ENCODE measurements at places on chromosomes 2 and 18.

DNA sequence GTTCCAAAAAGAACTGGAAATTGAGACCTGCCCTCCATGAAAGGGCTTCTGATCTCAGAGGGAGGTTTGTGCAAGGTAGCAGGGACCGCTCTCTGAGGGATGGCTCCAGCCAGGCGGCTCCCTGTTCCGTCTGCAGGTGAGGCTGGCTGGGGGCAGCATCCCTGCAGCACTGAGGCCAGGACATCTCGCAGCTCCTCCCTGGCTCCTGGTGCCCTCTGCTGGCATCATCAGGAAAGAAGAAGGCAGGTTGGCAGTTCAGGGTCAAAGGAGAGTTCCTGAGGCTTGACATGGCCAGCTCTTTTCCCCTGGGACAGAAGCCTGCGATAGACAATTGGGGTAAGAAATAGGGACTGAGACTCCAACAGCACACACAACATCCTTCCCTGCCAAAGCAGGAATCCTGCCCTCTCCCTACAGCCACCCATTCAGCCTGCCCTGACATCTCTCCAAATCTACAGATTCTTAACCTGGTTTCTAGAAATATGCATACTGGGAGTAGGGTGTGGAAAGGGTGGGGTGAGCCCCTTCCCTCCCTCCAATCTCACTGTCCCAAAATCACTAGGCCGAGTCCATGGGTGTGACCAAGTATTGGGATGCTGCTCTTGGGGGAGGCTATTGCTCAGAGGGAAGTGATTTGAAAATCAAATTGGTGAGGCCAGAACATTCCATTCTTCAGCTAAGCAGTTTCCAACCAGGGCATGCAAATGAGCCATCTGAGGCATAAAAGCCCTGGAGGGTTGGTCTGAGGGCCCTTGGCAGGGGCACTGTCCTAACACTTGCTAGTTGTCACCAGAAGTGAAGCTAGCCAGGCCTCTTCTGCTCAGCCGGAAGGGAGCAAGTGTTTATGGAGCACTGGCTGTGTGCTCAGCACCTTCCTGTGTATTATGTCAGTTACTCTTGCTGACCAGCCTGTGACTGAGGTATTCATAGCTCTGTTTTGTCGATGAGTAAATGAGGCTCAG lies 185.4 kb downstream of the TFCP2L1 start:
- DNase-seq, result no peak

DNA sequence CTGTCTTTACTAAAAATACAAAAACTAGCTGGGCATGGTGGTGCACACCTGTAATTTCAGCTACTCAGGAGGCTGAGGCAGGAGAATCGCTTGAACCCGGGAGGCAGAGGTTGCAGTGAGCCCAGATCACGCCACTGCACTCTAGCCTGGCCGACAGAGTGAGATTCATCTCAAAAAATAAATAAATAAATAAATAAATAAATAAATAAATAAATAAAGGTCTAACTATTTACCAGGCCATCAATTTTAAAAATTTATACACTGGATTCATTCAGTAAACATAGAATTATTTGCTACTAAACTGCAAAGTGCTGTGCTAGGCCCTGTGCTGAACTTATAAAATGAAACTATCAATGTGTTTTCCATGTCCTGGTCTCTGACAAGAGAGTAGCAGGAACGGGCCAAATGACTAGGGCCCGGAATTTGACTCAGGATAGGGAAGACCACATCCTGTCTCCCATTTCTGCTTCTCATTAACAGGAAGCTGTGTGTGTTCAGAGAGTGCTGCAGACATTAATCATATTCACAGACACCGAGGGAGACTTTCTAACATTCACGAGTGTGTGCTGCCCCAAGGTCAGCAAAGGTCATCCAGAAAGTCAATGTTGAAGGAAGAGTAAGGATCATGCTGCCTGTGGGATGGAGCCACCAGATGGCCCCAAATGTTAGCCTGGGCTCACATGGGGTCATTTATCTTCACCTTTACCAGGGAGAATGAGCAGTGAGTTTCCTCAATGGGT lies 95.8 kb downstream of the SPP2 start:
- no peak for DNase-seq

DNA sequence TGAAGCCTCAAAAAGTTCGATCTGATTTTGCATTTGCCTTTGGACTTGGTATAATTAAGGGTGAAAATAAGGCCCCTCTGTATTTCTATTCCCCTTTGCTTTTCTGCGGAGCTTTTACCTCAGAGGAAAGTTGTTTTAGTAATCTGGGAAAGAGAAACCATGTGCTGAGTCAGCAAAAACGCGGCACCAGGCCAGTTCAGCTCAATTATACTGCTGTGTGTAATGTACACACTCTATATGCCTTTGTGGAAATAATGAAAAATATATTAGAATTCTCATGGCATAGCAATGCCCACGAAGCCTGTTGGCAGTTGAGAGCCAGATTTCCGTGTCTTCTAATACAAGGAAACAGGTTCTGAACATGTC lies 161.9 kb upstream of the SIX2 start:
- no peak for DNase-seq

- no peak for DNase-seq
These were observed 3.5 kb upstream of the FN1 start for GRCh38 chr2:215439404-215439803.

DNA sequence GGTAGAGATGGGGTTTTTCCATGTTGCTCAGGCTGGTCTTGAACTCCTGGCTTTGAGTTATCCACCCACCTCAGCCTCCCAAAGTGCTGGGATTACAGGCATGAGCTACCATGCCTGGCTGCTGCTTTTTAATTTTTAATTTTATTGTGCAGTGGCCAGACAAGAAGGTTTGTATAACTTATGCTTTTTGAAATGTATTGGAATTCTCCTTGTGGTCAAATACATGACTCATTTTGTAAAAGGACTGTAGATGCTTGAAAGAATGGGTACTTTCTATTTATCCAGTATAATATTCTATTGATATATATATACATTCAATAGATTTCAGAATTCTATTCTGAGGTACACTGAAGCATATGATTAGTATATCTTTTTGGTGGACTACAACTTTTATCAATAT lies 82.6 kb upstream of the ST3GAL5 start:
- no peak for DNase-seq

GRCh38 chr2:238202326-238203093 lies 985 bp downstream of the ILKAP start:
- DNase-seq, result no peak

DNA sequence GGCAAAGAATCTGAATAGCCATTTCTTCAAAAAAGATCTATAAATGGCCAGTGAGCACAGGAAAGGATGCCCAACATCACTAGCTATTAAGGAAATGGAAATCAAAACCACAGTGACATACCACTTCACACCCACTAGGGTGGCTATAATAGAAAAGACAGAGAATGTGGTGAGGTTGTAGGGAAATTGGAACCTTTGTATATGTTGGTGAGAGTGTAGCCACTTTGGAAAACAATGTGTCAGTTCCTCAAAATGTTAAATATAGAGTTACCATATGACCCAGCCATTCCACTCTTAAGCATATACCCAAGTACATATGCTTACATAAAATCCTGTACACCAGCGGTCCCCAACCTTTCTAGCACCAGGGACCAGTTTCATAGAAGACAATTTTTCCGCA lies 152.8 kb downstream of the SMAD2 start:
- DNase-seq, result no peak

- peak; percentile 11 for DNase-seq
These were observed 101.3 kb downstream of the DYSF start for GRCh38 chr2:71554706-71555056.

DNA sequence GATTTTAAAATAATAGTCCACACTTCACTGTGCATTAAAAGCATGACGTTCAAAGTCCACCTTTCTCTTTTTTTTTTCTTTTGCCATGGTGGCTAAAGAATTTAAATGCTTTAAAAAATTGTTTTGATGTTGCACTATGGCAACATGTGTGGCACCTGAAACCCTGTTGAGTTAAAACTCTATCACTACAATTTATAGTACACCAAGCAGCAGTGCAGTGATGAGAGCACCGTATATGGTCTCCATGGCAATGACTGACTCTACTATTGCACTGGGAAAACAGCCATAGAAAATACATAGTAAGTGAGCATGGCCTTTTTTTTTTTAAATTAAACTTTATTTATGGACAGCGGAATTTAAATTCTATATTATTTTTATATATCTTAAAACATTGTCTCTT lies 298.8 kb downstream of the FIGN start:
- DNase-seq, result no peak

DNA sequence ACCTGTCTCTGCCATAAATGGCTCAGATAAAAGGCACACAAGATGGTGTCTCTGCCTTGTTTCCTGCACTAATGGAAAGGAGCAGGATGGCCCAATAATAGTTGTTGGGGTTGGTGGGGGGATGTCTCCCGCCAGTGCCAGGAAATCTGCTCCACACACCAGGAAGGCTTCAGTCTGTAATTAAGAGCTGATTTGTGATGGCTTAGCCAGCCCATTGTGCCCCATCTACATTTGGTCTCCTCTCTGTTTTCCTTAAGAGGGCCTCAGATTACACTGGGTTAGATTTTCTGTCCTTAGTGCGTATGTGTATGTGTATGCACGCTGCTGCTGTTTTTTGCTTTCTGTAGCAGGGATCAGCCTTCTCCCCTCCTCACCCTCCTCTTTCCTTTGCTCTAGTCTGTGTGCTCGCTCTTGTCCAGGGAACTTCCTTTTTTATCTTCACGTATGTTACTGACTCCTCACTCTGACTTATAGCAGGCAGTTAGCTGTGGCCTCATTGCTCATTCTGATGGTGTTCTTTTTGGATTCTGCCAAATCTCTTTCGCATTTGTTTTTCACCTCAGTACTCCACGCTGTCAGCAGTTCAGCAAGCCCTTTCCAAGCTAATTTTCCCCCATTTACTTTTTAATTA lies 33.4 kb upstream of the MGAT5 start:
- no peak for DNase-seq

GRCh38 chr2:69718338-69718965 lies 23.5 kb upstream of the ANXA4 start:
- no peak for DNase-seq

DNA sequence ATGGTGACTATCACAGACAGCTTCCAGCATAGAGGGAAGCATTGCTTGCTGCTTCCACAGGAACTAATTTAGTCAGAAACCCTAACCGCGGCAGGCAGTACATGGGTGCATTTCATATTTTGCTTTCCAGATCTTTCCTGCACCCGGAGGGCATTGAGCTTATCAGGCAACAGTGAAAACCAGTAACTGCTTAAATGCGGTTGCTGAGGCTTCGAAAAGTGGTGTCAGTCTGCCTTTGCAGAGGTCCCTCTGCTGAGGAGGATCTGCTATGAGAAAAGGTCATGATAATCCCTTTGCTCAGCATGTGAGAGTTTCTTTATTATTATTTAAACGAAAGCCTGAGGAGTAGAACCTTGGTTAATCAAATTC lies 44.6 kb upstream of the ROCK2 start:
- DNase-seq, result no peak

- no peak for DNase-seq
These were observed 733.7 kb upstream of the POU3F3 start for GRCh38 chr2:104120171-104120570.

DNA sequence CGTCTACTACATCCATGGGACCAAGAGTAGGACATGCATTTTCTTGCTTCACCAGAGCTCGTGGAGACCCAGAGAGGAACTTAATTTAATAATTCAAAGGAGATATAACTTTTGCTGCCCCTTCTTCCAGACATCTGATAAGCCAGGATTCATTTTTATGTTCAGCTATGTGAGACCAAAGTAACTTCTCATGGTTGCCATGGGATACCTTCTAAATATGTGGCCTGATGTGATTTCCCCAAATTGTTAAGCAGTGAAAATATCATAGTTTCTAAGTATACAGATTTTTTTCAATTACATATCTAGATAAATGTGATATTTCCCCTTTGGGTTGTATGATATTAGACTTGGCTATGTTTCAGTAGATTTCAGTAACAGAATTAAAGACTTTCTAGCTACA lies 185.5 kb upstream of the FN1 start:
- no peak for DNase-seq

- DNase-seq, result no peak
These were observed 60.9 kb downstream of the RFTN2 start for GRCh38 chr2:197614532-197614931.

DNA sequence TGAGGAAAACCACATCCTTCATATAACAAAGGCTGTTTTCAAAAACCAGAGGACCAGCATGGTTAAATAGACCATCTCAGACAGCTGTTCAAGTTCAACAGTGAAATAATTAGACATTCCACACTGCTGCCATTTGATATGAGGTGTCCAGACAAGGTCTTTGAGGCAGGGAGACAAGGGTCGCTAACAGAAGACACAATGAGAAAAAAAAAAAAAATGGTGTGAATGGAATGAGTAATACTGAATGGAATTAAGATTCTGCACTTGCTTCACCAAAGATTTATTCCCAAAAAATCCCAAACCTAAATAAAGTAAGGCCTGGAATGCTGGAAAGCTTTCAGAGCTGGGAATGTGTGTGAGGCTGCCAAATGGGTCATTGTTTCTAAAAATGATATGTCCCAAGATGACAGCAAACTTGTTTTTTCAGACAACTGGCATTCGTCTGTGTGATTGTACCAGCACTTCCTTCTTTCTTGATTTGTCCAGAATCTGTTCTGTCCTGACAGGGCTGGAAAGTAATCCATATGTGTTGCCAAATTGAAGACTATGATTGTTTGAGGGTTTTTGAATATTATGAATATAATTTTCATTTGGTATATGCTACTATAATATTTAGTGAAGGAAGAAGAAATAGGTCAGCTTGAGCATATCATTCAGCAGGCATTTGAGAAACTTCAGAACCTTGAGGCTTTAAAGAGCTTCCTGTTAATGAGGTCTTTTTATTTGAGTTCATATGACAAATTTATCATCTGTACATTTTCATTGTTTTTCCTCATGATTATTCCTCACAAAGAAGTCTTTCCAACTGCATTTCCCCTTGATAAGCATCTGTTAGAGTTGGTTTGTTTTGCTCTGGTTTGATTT lies 85.2 kb upstream of the ITGA4 start:
- no peak for DNase-seq

- no peak for DNase-seq
These were observed 25.5 kb downstream of the EPB41L3 start for GRCh38 chr18:5518179-5518770.

GRCh38 chr2:46780801-46781445 lies 134.7 kb downstream of the MCFD2 start:
- no peak for DNase-seq

DNA sequence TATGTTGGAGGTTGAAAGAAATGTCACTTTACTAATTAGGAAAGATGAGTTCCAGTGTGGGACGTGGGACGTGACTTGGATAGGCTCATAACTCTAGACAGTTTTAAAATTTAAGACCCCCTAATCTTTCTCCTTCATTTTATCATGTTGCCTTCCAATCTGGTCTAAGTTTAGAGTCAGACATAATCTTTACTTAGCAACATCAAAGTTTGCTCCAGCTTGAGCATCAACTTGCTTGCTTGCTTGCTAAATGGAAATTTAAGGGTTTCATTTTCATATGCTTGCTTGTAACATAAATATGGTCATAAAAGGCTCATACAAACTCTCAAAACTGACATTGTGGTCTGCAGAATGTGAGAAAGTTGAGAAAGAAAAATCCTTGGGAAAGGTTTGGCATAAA lies 428.9 kb downstream of the EPHA4 start:
- no peak for DNase-seq

DNA sequence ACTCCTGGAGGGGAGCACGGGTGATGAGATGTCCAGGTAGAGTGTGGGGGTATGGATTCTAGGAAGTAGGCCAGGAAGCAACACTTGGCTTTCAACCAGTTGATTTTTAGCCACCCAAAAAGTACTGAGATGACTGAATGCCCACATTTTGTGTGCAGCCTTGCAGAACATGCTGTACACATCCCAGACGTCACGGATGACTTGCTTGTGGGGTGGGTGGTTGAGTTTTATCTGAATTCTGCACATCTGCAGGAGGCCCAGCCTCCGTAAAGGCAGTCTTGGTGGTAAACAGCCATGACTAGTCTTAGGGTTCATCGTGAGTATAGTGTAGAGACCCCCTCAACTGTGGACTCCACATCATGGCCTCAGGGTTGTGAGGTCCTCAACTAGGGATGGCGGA lies 53.3 kb upstream of the CCDC195 start:
- no peak for DNase-seq
